ENCODE measurements at places on chromosomes 11 and 22.

DNA sequence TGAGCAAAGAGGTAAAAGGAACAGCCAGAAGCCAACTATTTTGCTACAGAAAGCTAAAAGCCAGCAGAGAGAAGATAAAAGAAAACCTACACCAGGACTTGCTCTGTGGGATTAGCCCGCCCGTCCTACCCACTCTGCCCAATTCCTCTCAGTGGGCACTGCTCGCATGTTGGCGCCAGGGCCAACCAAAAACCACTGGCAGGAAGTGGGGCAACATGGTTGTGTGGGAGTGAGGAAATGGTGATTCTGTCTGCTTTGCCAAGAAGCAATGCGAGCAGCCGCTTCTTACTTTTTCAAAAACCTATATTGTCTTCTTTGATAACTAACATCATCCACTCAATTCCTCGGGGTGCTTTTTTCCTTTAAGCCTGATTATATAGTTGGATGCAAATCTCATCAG is 14.2 kb upstream of the APOA1 start:
- DNase-seq: no peak
- peak overlapping the region; percentile 76 for H3K27ac ChIP-seq
- peaks cover 23% of the 10 kb centered on the region for H3K4me1 ChIP-seq
- peaks cover 22% of the 10 kb centered on the region for H3K36me3 ChIP-seq
- no peak overlapping the region for H3K4me3 ChIP-seq

- H3K27ac ChIP-seq: no peak overlapping the region
- no peak for DNase-seq
- no peaks in the 10 kb centered on the region for H3K36me3 ChIP-seq
- H3K4me1 ChIP-seq: no peaks in the 10 kb centered on the region
Observed at GRCh38 chr22:19151329-19152191, 1.5 kb upstream of the GSC2 start.

GRCh38 chr11:86990515-86990914 is 35.3 kb upstream of the FZD4 start:
- H3K27ac ChIP-seq: no peak overlapping the region
- peaks cover 12% of the 10 kb centered on the region for H3K4me1 ChIP-seq
- no peak for DNase-seq
- H3K36me3 ChIP-seq: no peaks in the 10 kb centered on the region
- H3K4me3 ChIP-seq: no peak overlapping the region

- no peak for DNase-seq
- H3K36me3 ChIP-seq: peaks cover 44% of the 10 kb centered on the region
- H3K4me1 ChIP-seq: peaks cover 2% of the 10 kb centered on the region
- H3K27me3 ChIP-seq: no peaks in the 10 kb centered on the region
- H3K27ac ChIP-seq: peak overlapping the region; percentile 81
- H3K4me3 ChIP-seq: peak overlapping the region; percentile 41
Observed at GRCh38 chr11:62710001-62710345, 2.5 kb downstream of the GNG3 start.

- no peak for DNase-seq
- H3K27me3 ChIP-seq: no peaks in the 10 kb centered on the region
- H3K27ac ChIP-seq: no peak overlapping the region
- no peaks in the 10 kb centered on the region for H3K4me1 ChIP-seq
Observed at GRCh38 chr11:64173616-64174355, 7.9 kb upstream of the MACROD1 start.

DNA sequence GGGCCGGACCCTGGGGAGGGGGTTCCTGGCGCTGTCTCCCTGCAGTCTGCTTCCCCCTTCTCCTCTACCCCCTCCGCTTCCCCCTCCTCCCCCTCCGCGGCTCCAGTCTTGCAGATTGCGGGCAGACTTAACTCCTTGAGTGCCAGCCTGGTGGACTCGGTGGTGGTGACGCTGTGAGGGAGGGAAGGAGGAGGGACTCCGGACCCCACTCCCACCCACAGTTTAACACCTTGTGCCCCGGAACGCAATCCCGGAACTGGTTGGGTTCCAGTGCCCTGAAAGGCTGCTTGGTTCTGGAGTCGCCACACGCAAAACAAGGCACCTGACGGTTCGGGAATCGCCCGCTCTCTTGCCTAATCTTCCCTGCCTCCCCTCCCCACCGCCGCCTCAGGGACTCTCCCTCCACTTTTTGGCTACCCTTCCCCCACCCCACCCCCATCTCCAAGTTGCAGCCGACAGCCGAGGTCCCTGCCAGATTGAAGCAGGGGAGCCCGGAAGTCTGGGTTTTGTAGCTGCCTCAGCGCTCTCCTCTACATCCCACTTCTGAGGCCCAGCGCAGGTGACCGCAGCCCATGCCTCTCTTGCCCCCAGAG is 3.9 kb upstream of the BCL9L start:
- peak; percentile 93 for DNase-seq
- H3K27me3 ChIP-seq: no peaks in the 10 kb centered on the region
- H3K4me1 ChIP-seq: peaks cover 8% of the 10 kb centered on the region

DNA sequence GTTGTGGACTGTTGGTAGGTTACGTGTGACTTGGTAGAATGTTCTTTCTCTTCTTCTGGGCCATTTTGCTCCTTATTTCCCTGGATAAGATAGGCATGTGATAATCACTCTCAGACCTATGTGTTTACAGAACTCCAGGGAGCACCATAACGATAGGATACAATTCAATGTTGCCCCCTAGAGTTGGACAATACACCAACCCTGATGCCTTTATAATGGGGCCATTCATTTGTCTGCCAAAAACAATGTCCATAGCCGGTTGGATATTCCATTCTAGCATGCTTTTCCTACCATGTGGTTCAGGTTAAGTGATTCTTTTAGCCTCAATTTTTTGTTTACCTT is 60.5 kb downstream of the APIP start:
- H3K36me3 ChIP-seq: no peaks in the 10 kb centered on the region
- no peak overlapping the region for H3K4me3 ChIP-seq
- no peak for DNase-seq
- peak overlapping the region; percentile 14 for H3K27ac ChIP-seq
- H3K4me1 ChIP-seq: peaks cover 11% of the 10 kb centered on the region

DNA sequence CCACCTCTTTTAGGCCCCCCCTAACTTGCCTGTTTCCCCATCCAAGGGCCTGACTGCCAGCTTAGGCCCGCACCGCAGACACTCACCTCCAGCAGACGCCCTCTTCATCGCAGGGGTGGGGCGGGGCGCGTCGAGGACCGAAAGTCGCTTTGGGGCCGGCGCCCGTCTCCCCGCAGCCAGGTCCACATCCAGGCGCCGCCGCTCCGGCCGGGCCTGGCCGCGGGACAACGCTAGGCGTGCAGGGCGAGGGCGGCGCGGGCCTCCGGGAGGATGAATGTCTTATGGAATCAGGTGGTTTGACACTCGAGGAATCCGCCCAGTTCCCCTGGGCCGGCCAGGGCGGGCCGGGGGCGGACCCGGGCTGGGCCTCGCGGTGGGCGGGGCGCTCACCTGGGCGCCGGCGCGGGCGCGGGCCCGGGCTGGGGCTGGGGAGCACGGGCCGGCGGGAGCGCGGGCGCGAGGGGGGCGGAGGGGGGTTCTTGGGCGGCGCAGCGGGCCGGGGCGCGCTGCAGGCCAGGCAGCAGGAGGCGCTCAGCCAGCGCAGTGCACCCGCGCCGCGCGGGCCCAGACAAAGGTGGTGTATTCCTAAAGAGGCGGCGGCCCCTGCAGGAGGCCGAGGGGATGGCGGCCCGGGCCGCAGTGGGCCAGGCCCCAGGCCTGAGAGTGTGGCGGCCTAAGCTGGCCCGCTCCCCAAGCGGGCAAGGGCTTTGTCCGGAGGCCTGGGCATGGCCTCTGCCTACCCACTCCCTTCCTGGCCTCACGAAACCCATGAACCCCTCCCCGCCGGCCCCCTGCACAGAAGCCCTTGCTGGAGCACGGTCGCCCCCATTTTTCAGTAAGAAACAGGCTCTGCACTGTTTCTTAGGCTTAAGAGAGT is 177.6 kb downstream of the IGLL1 start:
- H3K27me3 ChIP-seq: no peaks in the 10 kb centered on the region
- no peak overlapping the region for H3K27ac ChIP-seq
- no peaks in the 10 kb centered on the region for H3K36me3 ChIP-seq

DNA sequence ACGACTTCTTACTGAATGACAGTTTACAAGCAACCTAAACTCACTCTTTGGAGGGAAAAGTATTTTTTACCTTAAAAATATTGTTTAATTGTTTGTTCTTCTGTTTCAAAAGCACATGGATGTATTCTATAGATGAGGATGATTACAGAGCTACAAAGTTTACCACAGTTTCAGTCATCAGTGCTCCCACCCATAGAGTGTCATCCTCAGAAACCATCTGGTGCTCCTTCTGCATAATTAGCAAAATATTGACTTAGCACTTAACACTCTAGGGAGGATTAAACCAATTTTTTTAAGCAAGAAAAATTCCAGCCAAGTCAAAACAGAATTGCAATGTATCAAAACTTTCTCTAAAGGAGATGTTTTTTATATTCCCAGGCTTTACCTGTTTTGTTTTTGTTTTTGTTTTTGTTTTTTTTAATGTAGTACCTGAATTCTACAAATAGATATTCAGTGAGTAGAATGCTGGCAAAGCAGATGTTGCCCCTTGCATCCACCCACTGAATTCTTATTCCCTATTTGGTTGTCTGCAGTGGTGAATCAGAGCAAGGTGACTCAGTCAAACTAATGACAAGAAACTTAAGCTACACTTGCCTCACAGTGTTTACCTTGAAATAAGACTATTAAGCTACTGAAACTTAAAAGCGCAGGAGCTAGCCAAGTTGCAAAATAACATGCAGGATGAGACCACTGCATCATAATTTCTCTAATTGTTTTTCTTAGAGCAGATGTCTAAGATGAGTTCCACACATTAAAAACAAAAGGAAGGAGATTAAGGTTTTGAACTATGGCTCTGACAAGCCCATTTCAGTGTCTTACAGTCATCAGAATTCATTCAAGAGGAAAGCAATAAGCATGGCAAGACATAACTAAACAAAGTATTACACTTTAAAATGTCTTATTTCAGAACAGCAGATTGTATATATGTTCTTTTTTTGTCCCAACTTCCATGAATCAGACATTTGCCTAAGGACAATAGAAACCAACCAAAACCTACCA is 155.1 kb upstream of the SOX6 start:
- H3K27ac ChIP-seq: no peak overlapping the region
- no peak for DNase-seq
- no peaks in the 10 kb centered on the region for H3K4me1 ChIP-seq
- no peaks in the 10 kb centered on the region for H3K27me3 ChIP-seq
- no peak overlapping the region for H3K4me3 ChIP-seq
- no peaks in the 10 kb centered on the region for H3K36me3 ChIP-seq

DNA sequence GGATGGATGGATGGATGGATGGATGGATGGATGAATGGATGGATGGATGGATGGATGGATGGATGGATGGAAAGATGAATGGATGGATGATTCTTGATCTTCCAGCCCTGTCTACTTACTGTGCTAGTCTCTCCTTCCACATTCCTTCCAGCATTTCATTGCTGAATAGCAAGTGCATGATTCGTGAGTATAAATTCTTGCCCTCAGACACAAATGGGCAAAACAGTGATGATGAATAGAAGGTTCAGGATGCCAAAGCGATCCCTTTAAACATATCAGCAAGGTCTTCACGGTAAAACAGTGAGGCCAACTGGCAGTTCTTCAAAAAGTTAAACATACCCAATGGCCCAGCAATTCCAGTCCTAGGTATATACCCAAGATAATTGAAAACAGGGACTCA is 400.2 kb downstream of the MN1 start:
- H3K27me3 ChIP-seq: peaks cover 6% of the 10 kb centered on the region
- no peak overlapping the region for H3K27ac ChIP-seq
- no peaks in the 10 kb centered on the region for H3K4me1 ChIP-seq
- DNase-seq: no peak

DNA sequence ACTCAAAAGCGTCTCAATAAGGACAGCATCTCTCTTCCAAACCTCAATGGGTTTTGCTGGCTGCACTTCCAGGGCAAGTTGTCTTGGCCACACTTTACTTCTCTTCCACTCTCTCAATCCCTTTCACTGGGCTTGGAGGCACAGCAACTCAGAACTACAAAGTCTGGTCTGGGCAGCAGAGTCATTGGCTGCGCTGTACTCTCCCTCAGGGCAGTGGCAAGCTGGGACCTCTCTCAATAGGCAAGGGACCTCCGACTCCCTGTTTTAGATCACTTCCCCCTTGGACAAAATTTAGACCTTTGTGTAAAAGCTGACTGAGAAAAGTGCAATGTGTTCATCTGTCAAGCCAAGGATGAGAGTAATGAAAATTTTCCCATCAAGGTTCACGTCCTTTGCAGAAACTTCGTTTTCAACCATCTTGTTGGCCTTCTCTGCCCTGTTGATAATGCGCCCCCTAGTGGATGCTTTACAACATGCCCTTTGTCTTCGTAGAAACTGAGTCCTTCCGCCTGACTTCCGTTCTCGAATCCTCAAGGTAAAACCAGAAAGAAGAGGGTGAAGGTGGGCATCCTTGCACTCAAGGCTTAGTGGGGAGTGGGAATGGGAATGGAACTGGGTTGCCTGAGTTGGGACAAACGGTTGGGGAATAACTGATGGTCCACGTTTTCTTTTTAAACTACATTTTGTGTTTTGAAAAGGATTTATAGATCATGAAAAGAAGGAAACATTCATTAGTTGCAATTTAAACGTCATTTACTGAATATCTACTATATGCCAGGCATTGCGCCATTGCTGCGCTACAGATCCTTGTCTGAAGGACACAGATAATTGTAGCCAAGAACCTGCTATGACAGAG is 99.1 kb downstream of the CD44 start:
- DNase-seq: no peak
- H3K36me3 ChIP-seq: no peaks in the 10 kb centered on the region
- no peaks in the 10 kb centered on the region for H3K27me3 ChIP-seq
- no peak overlapping the region for H3K4me3 ChIP-seq

GRCh38 chr11:12397931-12398334 is 20.6 kb downstream of the PARVA start:
- no peaks in the 10 kb centered on the region for H3K27me3 ChIP-seq
- no peak for DNase-seq
- H3K4me1 ChIP-seq: peaks cover 2% of the 10 kb centered on the region
- H3K4me3 ChIP-seq: no peak overlapping the region
- 0 out of 2 replicates have a peak, but pooled peaks cover 3% of the 10 kb centered on the region for H3K36me3 ChIP-seq
- no peak overlapping the region for H3K27ac ChIP-seq

- no peak for DNase-seq
- no peaks in the 10 kb centered on the region for H3K4me1 ChIP-seq
- H3K4me3 ChIP-seq: no peak overlapping the region
- no peaks in the 10 kb centered on the region for H3K36me3 ChIP-seq
- peaks cover 51% of the 10 kb centered on the region for H3K27me3 ChIP-seq
- no peak overlapping the region for H3K27ac ChIP-seq
Observed at GRCh38 chr11:40291741-40292140, 1167.7 kb downstream of the LRRC4C start.

GRCh38 chr22:22235558-22235957 is 9.0 kb upstream of the VPREB1 start:
- H3K27me3 ChIP-seq: no peaks in the 10 kb centered on the region
- H3K4me1 ChIP-seq: no peaks in the 10 kb centered on the region
- no peak overlapping the region for H3K4me3 ChIP-seq
- H3K36me3 ChIP-seq: no peaks in the 10 kb centered on the region

GRCh38 chr11:121391914-121392313 is 60.2 kb upstream of the SORL1 start:
- no peak overlapping the region for H3K27ac ChIP-seq
- H3K4me1 ChIP-seq: peaks cover 7% of the 10 kb centered on the region
- H3K36me3 ChIP-seq: no peaks in the 10 kb centered on the region
- no peak overlapping the region for H3K4me3 ChIP-seq
- H3K27me3 ChIP-seq: no peaks in the 10 kb centered on the region
- no peak for DNase-seq

All from RWPE2 (cell line).